Stimulated activated CD4-positive, alpha-beta T cell treated with anti-CD3 and anti-CD28 coated beads, Interleukin-2, amount 100 ng/mL, for 4 hours (primary cell): ENCODE measurements at places on chromosomes 12 and 14.

GRCh38 chr12:53677016-53677799, 1.3 kb upstream of the ATP5MC2 start:
- no peak for DNase-seq

- DNase-seq = no peak
These were observed 19.2 kb downstream of the GALNT6 start for GRCh38 chr12:51372021-51372420.

GRCh38 chr12:92138144-92138543, 7.5 kb downstream of the BTG1 start:
- DNase-seq = no peak

GRCh38 chr12:51820526-51821439, 27.7 kb downstream of the FIGNL2 start:
- peak; percentile 84 for DNase-seq

GRCh38 chr12:68280240-68280639, 26.8 kb upstream of the IL22 start:
- no peak for DNase-seq

GRCh38 chr12:25784669-25785068, 173.8 kb upstream of the RASSF8 start:
- DNase-seq = no peak
